Type B pancreatic cell (in vitro differentiated cells): ENCODE measurements at places on chromosomes 3 and 15.

DNA sequence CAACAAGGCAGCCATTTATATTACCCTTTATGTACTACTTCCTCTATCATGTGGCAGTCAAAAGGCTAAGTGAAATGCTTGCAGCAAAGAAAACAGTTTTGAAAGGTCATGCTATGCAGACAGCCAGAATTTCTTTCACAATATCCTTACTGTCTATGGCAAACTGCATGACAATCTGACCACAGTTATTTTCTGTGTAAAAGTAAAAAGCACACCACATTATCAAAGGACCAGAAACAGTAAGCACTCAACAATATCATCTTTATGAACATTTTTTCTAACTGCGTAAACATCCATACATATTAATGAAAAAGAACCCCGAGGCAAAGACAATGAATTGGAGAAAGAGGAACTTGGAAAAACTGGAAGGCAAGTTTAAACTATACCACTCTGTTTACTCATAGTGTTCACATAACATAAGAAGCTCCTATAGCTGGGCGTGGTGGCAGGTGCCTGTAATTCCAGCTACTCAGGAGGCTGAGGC, 47.9 kb downstream of the PIK3CB start:
- H3K36me3 ChIP-seq: peaks cover 18% of the 10 kb centered on the region
- H3K4me1 ChIP-seq: peaks cover 5% of the 10 kb centered on the region
- DNase-seq: no peak

- no peak for DNase-seq
- H3K4me3 ChIP-seq: no peak overlapping the region
- H3K36me3 ChIP-seq: no peaks in the 10 kb centered on the region
- H3K27ac ChIP-seq: no peak overlapping the region
- peaks cover 25% of the 10 kb centered on the region for H3K27me3 ChIP-seq
- H3K4me1 ChIP-seq: no peaks in the 10 kb centered on the region
These were observed 55.1 kb upstream of the TRA2B start for GRCh38 chr3:185992831-185993374.

GRCh38 chr15:65040461-65040860, 4.7 kb upstream of the SLC51B start:
- H3K4me1 ChIP-seq: peaks cover 43% of the 10 kb centered on the region
- DNase-seq: no peak
- H3K27me3 ChIP-seq: peaks cover 3% of the 10 kb centered on the region
- peak overlapping the region; percentile 14 for H3K27ac ChIP-seq
- H3K36me3 ChIP-seq: no peaks in the 10 kb centered on the region

GRCh38 chr15:42608110-42608531, 32.7 kb downstream of the STARD9 start:
- H3K4me1 ChIP-seq: peaks cover 28% of the 10 kb centered on the region
- H3K4me3 ChIP-seq: no peak overlapping the region
- no peak for DNase-seq
- no peaks in the 10 kb centered on the region for H3K27me3 ChIP-seq
- no peak overlapping the region for H3K27ac ChIP-seq

GRCh38 chr3:16801698-16802097, 83.1 kb upstream of the PLCL2 start:
- peaks cover 3% of the 10 kb centered on the region for H3K27me3 ChIP-seq
- DNase-seq: no peak
- peaks cover 4% of the 10 kb centered on the region for H3K4me1 ChIP-seq
- no peaks in the 10 kb centered on the region for H3K36me3 ChIP-seq
- H3K27ac ChIP-seq: no peak overlapping the region

- H3K27me3 ChIP-seq: peaks cover 10% of the 10 kb centered on the region
- no peak overlapping the region for H3K27ac ChIP-seq
- no peak overlapping the region for H3K4me3 ChIP-seq
- no peaks in the 10 kb centered on the region for H3K36me3 ChIP-seq
These were observed 18.5 kb downstream of the SLC6A20 start for GRCh38 chr3:45777746-45778386.

- no peak for DNase-seq
- H3K36me3 ChIP-seq: peaks cover 10% of the 10 kb centered on the region
- no peak overlapping the region for H3K4me3 ChIP-seq
- peaks cover 5% of the 10 kb centered on the region for H3K4me1 ChIP-seq
- peaks cover 7% of the 10 kb centered on the region for H3K27me3 ChIP-seq
- no peak overlapping the region for H3K27ac ChIP-seq
These were observed 11.2 kb upstream of the LOXL1 start for GRCh38 chr15:73915082-73915481.

DNA sequence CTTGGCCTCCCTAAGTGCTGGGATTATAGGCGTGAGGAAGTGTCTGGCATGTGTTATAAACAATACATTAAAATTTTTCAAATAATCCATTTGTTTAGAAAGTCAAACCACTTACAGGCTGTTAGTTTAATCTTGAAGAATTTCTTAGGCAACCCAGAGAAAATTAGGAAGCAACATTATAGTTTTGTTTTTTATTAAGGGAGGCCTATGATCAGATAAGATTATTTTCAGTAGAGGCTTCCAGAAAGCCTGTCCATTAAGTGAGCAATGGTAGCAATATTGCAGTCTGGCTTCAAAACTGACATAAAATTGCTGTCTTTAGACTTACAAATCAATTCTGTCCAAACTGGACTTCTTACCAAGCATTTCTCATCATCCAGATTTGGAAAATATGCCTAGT, 49.6 kb downstream of the CD47 start:
- H3K27me3 ChIP-seq: no peaks in the 10 kb centered on the region
- H3K4me1 ChIP-seq: peaks cover 22% of the 10 kb centered on the region
- no peak for DNase-seq
- H3K4me3 ChIP-seq: no peak overlapping the region
- peaks cover 16% of the 10 kb centered on the region for H3K36me3 ChIP-seq

DNA sequence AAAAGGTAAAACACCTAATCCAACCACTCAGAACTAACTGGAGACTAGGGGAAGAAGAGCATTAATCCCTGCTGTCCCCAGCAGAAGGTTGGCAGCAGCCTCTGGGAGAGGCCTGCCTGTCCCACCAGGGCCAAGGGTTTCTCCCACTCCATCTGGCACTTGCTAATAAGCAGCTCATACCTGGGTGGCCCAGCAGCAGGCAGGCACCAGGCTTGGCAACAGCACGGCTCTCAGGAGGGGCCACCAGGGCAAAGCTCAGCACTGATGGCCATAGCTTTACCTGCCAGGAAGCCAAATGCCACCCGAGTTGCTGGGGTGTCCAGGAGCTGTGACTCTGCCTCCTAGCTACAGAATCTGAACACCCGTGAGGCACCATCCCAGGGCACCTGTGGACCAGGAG, 58.3 kb downstream of the BOC start:
- H3K4me1 ChIP-seq: peaks cover 49% of the 10 kb centered on the region
- peak overlapping the region; percentile 61 for H3K27ac ChIP-seq

- peaks cover 3% of the 10 kb centered on the region for H3K27me3 ChIP-seq
- no peak overlapping the region for H3K4me3 ChIP-seq
- DNase-seq: no peak
- H3K36me3 ChIP-seq: no peaks in the 10 kb centered on the region
- no peak overlapping the region for H3K27ac ChIP-seq
- peaks cover 15% of the 10 kb centered on the region for H3K4me1 ChIP-seq
These were observed 272.2 kb upstream of the NR2F2 start for GRCh38 chr15:96058103-96058851.
